NCI-H1694 (cell line): ENCODE measurements at places on chromosomes 3 and 15.

DNA sequence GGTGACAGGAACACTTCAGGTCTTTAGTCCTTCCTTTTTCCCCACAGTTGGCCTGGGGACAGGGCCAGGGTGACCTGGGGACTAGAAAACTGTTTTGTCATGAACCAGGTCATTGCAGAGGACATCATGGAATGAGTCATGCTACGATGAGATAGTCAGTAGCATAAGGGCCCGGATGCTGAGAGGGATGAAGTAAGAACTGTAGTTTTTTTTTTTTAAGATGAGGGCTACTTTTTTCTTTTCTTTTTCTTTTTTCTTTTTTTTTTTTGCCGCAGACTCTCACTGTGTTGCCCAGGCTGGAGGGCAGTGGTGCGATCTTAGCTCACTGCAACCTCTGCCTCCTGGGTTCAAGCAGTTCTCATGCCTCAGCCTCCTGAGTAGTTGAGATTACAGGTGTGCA lies 8.0 kb downstream of the MAP2K5 start:
- no peak for DNase-seq

DNA sequence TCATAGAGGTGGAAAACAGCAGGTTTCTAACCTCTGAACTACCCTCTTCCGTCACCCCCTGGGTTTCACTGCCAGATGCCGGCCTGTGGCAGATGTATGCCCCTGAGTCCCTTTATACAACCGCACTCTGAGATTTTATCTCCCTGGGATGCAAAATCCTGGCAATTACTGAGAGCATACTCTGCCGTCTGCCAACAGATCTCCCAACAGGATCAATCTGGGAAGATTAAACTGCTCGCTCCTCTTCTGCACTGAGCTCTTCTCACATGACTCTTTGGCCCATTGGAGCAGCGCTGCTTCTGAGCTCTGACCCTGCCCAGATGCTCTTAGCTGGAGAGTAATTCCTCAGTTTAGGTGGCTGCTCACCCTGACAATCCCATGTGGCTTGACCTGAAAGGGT lies 133.2 kb downstream of the LIPC start:
- DNase-seq = peak; percentile 20

- DNase-seq = peak; percentile 39
Observed at GRCh38 chr15:47820747-47821319, 103.5 kb downstream of the SEMA6D start.

DNA sequence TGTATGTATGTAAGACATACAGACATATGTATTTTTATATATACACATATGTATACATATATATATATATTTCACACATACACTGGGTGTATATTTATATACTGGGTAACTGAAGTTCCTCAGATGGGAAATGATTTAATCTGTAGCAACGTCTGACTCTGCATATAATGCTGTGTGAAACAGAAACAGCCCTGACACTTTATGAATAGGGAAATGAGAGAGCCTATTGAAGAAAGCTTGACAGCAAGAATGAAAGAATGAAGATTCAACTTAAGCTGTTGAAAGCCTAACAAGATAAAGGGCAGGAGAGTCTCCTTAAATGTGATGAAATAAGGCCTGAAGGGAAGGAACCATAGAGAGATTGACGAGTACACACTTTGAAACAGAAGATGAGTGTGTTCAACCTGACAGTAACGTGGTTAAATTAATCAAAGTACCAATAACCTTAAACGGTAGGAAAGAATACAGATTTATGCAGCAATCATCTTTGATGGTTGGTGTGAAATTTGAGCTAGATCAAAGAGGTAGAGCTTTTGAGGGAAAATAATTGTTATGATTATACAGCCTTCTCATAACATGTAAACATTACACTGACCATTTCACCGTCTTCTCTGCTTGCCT lies 169.9 kb downstream of the MECOM start:
- no peak for DNase-seq

- no peak for DNase-seq
Observed at GRCh38 chr15:57859130-57859685, 152.7 kb downstream of the POLR2M start.

DNA sequence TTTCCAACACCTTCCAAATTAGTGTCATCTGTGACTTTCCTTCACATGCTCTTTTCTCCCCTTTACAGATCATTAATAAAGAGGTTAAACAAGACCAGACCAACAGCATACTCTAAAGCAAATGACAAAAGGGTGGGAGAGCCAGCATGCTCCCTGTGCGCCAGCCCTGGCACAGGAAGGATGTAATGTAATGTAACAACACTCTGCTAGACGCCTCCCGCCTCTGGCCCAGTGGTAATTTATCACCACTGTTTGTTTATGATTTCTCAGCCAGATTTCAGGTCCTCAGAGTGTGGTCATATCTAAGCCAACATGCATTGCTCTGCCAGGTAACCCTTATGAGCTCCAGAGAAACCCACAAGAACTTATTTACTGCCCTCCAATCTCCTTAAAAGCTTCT lies 189.5 kb upstream of the WNT5A start:
- no peak for DNase-seq

GRCh38 chr3:53570709-53571108 lies 76.3 kb downstream of the CACNA1D start:
- no peak for DNase-seq

- no peak for DNase-seq
Observed at GRCh38 chr3:42490243-42490642, 12.2 kb upstream of the VIPR1 start.

- no peak for DNase-seq
Observed at GRCh38 chr3:30577788-30578187, 28.6 kb upstream of the TGFBR2 start.

DNA sequence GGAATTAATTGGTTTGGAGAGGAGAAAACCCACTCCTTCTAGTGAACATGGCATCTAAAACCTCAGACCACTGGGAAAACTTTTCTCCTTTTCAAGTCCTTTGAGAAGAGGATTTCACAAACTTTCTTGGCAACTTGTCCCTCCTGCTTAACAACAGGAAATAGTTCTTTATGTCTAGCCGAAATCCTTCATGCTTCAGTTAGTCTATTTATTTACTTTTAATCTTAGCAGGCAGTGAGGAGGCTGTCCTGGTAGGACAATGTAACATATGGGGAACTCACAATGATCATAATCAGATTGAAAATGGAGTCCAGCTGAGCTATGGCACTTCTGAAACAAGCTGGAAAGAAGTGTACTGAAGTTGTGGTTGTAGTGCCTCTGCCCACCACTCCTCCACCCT lies 50.6 kb downstream of the KY start:
- DNase-seq = no peak

GRCh38 chr3:58281069-58281468 lies 25.0 kb upstream of the RPP14 start:
- no peak for DNase-seq

- DNase-seq = no peak
Observed at GRCh38 chr15:54227569-54227968, 249.3 kb downstream of the UNC13C start.

DNA sequence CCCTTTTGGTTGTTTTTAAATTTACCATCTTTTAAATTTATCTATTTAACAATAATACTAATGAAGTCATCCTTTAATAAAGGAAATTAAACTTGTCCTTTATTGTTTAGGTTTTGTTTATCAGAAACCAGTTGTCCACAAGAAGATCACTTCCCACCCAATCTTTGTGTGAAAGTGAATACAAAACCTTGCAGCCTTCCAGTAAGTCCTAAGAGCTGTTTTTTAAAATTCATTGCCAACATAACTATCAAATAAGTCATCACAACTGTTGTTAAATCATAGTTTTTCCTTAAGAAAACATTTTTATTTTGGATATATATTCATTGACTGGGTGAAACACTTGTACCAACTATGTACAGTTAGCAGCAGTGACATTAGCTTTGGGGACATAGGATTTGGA lies 59.4 kb downstream of the CALML4 start:
- no peak for DNase-seq

GRCh38 chr15:30030345-30030744 lies 52.4 kb upstream of the GOLGA8J start:
- no peak for DNase-seq

GRCh38 chr3:192422321-192422996 lies 304.9 kb downstream of the FGF12 start:
- DNase-seq = no peak

GRCh38 chr3:124832782-124833709 lies 54.1 kb downstream of the ITGB5 start:
- no peak for DNase-seq

DNA sequence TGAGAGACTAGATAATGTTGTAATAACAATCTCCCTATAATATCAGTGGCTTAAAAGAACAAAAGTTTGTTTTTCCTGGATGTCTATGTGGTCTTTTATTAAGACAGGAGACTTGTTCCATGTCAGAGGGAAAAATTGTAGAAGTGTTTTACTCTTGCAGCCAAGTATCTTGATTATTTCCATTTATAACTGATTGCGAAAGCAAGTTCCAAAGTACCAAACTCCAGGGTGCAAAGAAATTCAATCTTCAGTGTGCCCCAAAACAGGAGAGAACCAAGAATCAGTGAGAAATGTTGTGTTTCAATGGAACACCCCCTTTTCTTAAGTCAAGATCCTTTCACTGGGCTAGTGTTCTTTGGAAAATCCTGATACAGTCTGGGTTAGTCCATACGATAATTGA lies 624.4 kb upstream of the BCHE start:
- no peak for DNase-seq

GRCh38 chr3:129756871-129757270 lies 136.6 kb downstream of the TMCC1 start:
- no peak for DNase-seq

DNA sequence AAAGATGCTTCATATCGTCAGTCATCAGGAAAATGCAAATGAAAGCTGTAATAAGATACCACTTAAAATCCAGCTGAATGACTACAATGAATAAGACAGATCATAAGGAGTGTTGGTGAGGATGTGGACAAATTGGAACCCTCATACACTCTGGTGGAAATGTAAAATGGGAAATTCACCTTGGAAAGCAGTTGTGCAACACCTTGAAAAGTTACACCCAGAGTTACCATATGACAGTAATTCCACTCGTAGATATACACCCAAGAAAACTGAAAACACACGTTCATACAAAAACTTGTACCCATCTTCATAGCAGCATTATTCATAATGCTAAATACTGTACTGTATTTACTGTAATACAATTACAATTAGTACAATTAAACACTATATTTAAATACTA lies 2.3 kb downstream of the TTC23 start:
- DNase-seq = no peak

DNA sequence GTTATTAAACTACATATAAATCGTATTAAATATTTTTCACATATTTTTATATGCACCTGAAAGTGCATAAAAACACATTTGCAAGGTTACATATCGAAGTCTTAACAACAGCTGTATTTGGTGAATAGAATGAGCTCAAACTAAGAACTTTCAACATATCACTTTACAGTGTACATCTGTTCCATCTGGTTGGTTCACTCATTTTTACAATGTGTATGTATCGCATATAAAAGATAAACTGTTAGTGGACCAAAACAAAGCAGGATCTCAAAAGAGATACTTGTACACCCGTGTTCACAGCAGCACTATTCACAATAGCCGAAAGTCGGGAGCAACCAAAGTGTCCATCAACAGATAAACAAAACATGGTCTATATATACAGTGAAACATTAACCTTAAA lies 55.8 kb downstream of the TBL1XR1 start:
- DNase-seq = no peak

DNA sequence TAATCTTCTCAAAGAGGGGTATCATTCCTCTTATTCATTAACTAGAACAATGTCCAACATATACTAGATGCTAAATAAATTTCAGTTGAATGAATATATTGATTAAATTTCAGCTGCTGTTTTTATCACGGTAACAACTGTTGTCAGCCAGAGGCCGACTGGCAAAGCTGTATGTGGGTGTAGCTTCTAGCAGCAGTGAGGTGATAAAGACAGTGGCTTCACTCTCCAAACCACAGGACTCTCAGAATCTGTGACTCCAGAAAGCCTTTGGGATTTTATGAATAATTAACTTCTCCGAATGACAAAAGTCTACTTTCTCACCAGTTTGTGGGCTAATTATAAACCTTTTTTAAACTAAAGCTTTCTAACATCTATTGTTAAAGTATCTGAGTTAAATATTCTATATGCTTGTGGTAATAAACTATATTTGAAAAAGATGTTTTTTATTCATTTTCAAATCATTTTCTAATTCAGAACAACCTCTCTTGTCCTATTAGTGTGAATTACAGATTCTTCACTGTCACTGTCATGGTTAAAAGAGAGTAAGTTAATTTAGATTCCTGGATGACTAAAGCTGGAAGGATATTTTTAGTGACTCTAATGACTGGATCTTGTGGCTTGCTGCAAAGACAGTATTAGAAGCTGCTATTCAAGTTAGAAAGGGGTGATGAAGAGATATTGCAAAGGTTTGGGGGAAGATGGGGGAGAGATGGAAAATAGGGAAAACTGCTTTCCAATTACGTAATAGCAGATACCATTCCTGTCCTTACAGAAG lies 796.4 kb upstream of the ARPP21 start:
- DNase-seq = no peak

- no peak for DNase-seq
Observed at GRCh38 chr3:58022490-58022889, 14.3 kb downstream of the FLNB start.

DNA sequence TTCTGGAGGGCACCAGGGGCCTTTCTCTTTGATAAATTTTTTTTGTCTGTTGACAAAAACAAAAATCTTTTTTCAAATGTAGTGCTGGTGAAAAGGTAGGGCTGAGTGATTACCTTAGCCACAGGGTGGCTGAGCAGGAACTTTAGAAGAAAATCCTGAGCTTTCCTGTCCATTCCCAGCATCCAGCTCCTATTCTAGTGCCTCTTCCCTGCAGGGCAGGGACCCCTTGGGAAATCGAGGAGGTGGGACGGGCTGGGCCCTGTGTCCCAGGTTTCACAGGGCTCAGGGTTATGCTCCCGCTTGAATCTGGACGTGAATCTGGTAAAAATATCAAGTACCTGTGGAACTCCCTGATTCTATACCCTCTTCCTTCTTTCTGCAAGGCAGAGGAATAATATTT lies 31.7 kb downstream of the EDEM1 start:
- no peak for DNase-seq

- no peak for DNase-seq
Observed at GRCh38 chr3:46666453-46666845, 27.0 kb downstream of the ALS2CL start.
